ENCODE measurements at places on chromosomes 12 and 14.

DNA sequence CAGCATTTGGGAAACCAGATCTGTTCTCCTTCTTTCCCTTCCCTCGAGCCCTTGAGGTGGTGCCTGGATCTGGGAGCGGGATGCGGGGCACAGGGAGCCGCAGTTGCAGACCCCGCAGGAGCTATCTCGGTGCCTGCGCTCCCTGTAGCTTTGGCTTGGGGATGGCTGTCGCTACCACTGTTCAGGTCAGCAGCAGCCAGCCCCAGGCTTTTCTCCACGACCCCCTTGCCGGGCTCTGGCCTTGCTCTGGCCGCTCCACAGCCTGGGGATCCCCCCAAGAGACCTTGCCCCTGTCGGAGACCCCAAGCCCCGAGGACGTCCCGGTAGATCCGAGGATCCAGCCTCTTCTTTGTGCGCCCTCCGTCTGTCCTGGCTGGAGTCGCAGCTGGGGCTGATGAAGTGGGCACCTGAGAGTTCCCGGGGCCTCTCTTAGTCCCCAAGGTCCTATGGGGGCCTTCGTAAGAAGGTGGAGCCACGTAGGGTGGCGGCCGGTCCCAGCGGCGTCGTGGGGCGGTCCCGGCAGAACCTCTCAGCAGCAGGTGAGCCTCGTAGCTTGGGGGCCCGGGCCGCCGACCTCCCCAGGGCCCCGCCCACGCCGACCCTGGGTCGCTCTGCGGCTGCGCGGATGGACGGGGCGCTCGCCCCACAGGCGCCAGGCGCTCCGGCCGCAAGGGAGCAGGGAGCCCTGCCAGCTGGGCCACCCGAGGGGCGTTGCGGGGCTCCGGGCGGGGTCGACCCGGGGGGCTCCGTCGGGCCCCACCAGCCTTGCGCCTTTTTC, 1.3 kb downstream of the DDN start:
- DNase-seq = peak; percentile 69

GRCh38 chr12:104505095-104505818, 48.5 kb downstream of the CHST11 start:
- peak; percentile 37 for DNase-seq

GRCh38 chr12:44777044-44777443, 99.1 kb downstream of the NELL2 start:
- peak; percentile 92 for DNase-seq

DNA sequence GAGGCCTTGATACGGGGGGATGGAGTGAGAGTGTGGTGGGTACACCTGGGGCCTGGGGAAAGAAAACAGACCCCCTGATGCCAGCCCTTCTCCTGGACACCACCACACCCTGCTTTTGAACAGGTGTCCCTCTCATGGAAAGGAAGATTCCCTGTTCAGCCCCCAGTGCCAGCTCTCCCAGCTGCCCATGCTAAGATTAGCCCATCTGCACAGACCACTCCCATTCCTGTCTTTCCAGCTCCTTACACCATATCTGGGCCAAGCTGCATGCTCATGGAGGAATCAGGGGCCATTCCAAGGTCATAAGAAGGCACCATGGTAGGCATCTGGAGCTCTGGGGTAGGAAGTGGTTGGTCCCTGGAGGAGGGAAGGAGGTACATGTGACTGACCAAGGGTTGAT, 9.6 kb downstream of the NAB2 start:
- DNase-seq = no peak

- DNase-seq = no peak
Observed at GRCh38 chr14:58807191-58807590, 169.4 kb downstream of the DACT1 start.

DNA sequence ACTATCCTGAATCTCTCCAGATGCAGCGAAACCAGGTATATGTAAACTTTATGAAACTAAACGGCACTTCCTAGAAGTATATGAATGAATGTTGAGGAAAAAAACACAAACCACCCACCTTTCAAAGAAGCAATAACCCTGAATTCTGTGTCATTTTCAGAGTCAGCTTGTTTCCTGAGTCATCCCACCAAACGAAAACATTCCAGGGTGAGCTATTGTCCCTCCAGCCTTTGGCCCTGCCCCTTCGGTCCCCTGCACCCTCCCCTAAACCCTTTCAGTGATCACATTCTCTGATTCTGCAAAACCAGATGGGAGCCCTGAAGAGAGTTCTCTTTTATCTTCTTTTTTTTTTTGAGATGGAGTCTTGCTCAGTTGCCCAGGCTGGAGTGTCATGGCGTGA, 202.6 kb upstream of the ALG10B start:
- DNase-seq = no peak

DNA sequence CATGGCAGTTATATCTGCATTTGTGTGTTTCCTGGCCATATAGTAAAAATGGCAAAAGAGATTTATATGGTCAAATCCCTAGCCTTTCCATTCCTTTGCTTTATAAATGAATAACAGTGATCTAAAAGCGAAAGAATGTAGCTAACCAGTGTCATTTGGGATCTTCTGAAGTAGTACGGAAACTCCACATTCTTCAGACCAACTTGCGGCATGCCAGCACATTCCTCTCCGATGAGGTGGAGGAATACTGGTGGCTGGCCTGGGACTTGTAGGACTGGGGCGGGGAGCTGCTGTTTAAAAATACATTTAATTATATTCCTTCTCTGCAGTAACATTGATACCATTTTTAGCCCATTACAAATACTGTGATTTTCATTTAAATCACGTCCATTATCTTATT, 85.3 kb downstream of the SAMD4A start:
- DNase-seq = no peak

GRCh38 chr12:108333898-108334699, 5.0 kb downstream of the CMKLR1 start:
- no peak for DNase-seq
